H9 (cell line): ENCODE measurements at places on chromosomes 12 and 14. TPM values are rescaled to one million over a fixed set of nuclear protein-coding genes. Genes with fewer than 3 reads are reported as not detected.
A peak's percentile ranks its signal among the peaks of the same experiment; 100 is the strongest.

The KLRB1 gene
- total RNA-seq, result 0.15 TPM in 1 of 2 replicates, not detected in the other

DNA sequence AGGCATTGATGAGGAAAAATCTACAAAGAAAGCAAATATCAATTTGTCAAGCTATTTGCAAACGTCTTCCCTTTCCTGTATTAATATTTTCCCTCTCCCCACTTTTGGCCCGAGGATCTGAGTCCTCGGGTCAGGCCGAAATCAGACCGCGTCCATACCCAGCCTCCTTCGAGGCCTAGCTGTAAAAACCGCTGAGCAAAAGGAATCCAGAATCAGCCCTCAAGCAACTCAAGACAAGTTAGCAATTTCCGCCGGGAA is 353 bp upstream of the MAPK1IP1L start:
- no peaks in the 10 kb centered on the region for H3K27me3 ChIP-seq
- peak overlapping the region; percentile 95 for H3K4me3 ChIP-seq
- H3K27ac ChIP-seq, result peak overlapping the region; percentile 79
- DNase-seq, result no peak
- peaks cover 19% of the 10 kb centered on the region for H3K36me3 ChIP-seq

DNA sequence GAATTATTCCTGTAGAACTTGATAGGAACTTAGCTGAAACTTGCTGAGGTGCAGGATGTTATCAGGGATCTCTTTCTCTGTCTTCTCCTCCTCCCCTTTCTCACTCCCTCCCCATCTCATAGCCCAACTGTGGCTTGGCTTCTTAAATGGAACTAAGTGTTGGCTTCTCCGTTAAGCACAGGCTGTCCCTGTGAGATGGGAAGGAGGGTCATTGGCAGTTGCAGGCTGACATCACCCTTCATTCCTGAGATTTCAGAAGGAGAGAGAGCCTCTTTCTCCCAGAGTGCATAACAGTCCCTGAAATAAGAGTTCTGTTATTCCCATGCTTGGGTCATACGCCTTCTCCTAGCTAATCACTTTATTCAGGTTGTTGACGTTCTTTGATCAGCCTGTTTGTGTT is 162.0 kb downstream of the UNC79 start:
- DNase-seq, result no peak
- H3K27ac ChIP-seq, result no peak overlapping the region
- peaks cover 2% of the 10 kb centered on the region; the same call in 1 of the 2 replicates for H3K4me1 ChIP-seq
- H3K36me3 ChIP-seq, result peaks cover 5% of the 10 kb centered on the region; the same call in 1 of the 3 replicates

DNA sequence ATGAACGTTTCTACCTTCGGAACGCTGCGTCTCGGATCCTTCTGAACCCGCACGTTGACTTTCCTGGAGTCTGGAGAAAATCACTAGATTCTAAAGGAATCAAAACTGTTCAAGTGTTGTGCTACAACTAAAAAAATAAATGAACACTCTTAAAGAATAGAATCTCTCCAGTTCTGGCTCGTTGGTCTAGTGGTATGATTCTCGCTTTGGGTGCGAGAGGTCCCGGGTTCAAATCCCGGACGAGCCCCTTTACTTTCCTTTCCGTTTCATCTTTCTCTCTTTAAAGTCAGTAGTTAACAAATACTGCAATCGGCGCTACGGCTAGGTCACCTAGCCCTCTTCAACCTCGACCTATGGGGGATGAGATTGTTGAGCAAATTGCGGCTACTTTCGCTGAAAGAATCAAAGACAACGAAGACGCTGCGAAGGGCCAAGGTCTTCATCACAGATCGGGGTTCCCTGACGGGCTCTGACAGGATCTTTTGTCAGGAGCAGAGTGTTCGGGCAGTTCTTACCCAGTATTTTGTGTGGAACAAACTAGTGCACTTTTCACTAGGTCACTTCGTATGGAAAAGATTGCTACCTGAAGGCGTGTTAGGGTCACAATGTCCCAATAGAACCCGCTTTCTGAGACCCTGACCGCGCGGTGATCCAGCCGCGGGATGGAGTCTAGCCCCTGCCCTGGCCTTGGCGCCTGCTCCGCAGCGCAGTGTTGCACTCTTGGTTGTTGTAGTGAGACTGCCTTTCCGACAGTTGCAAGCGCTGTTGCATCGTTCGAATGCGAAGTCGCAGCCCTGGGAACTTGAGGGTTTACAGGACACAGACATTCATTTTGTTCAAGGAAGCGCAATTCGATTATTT is 8.4 kb downstream of the OR6S1 start:
- no peaks in the 10 kb centered on the region; the same call in 1 of the 2 replicates for H3K27me3 ChIP-seq
- no peaks in the 10 kb centered on the region for H3K4me1 ChIP-seq
- peak; percentile 92 for DNase-seq
- peak overlapping the region; percentile 2 for H3K27ac ChIP-seq
- no peaks in the 10 kb centered on the region; the same call in 2 of the 3 replicates for H3K36me3 ChIP-seq

The KRT72 gene
- total RNA-seq, result not detected in 2 replicates

DNA sequence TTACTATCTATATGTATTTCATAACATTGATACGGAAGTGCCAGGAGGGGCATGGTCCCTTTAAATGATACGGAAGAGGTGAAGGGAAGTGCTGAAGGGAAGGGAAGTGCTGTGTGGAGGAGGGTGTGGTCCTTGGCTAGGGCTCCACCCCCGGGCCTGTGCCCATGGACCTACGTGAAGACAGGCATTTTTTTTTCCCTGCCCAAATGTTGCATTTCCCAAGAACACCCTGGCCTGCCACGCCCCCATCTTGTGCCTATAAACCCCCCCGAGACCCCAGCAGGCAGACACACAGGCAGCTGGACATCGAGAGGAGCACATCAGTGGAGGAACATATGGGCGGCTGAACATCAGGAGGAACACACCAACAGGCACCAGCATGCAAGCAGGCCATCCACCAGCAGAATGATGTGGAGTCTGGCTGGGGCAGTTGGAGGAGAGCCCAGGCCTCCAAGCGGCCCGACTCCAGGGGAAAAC is 134.1 kb downstream of the SLC41A2 start:
- H3K36me3 ChIP-seq, result peaks cover 7% of the 10 kb centered on the region; the same call in 1 of the 3 replicates
- peak; percentile 29 for DNase-seq
- no peak overlapping the region for H3K4me3 ChIP-seq
- H3K4me1 ChIP-seq, result no peaks in the 10 kb centered on the region
- no peaks in the 10 kb centered on the region for H3K27me3 ChIP-seq
- H3K27ac ChIP-seq, result no peak overlapping the region

DNA sequence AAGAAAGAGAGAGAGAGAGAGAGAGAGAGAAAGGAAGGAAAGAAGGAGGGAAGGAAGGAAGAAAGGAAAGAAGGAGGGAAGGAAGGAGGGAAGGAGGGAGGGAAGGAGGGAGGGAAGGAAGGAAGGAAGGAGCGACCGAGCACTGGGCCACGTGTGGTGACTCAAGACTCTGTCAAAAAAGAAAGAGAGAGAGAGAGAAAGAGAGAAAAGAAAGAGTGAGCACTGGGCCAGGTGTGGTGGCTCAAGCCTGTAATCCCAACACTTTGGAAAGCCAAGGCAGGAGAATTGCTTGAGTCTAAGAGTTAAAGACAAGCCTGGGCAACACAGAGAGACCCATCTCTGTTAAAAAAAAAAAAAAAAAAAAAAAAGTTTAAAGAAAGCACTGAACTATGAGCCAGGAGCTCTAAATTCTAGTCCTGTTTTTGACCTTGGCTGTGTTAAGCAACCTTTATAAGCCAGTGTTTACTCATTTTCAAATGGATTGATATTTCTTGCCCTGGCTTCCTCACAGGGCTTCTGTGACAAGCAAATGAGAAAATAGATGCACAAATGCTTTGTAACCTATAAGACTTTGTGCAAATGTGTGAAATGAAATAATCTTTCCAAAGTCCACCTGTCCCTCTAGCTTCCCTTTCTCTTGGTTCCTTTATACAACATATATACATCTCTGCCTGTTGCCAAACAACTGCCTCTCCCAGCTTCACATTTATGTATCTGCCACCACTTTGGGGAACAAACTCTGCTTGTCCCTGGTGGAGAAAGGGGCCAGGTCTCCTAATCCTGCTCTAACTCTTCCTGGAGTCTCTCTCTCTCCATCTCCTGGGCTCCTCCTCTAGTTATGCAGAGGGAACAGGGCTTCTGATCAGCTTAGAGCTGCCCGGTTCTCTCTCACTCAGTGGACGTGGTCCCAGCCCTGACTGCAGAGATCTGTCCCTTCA is 16.1 kb upstream of the PLEKHG6 start:
- peaks cover 6% of the 10 kb centered on the region; the same call in 1 of the 2 replicates for H3K36me3 ChIP-seq
- H3K27me3 ChIP-seq, result no peaks in the 10 kb centered on the region
- no peak overlapping the region for H3K27ac ChIP-seq
- H3K4me3 ChIP-seq, result no peak overlapping the region

The LRRK2 gene
- total RNA-seq, result 0.11 and 0.17 TPM in 2 replicates

The FAM222A gene
- 2.8 and 3.2 TPM in 2 replicates for total RNA-seq

The GPRC5A gene
- 0.09 and 0.13 TPM in 2 replicates for total RNA-seq

DNA sequence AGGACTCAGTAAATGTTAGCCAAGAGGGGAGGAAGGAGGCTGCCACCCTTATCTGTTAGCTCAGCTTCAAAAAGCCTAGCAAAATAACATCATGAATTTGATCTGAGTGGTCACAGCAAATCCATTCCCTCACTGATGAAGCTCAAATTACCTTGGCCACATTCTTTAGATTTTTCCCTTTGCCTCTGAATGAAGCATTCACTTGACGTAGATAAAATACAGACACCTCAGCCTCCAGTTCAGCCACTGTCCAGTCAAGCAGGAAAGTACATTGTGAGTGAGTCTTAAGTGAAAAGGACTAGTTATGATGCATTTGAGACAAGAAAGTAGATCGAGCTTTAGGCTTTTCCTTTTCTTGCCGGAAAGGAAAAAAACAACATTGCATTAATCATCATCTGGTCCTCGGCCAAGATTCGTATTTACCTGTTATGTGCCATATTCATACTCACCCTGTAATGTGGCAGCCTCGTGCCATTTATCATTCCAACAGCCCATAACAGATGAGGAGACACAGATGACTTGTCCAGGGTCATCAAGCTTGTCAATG is 146.5 kb downstream of the ETV6 start:
- H3K4me3 ChIP-seq, result no peak overlapping the region
- H3K36me3 ChIP-seq, result no peaks in the 10 kb centered on the region
- no peaks in the 10 kb centered on the region for H3K27me3 ChIP-seq
- peaks cover 6% of the 10 kb centered on the region for H3K4me1 ChIP-seq

GRCh38 chr12:72388322-72388721 is 116.2 kb downstream of the TRHDE start:
- no peaks in the 10 kb centered on the region for H3K27me3 ChIP-seq
- no peak overlapping the region for H3K27ac ChIP-seq
- no peaks in the 10 kb centered on the region for H3K36me3 ChIP-seq
- no peak for DNase-seq

DNA sequence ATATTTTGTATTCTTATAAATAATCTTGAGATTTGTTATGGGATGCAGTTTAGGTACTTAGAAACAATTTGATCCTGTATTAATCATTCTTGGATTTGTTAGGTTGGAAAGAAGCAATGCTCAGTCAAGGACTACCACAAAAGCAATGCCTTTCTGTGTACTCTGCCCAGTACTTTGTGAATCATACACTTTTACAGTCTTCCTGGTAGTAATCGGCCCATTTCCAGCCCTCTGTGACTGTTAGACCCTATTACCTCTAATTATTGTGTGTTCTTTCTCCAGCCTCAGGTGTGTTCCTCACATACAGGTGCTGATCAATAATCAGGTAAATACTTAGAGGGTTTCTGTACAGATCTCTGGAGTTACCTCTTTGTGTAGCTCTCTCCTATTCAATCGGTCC is 609.0 kb downstream of the KCNH5 start:
- no peak overlapping the region for H3K27ac ChIP-seq
- peaks cover 60% of the 10 kb centered on the region for H3K36me3 ChIP-seq
- no peak for DNase-seq
- no peaks in the 10 kb centered on the region for H3K27me3 ChIP-seq
- H3K4me3 ChIP-seq, result no peak overlapping the region

- peak overlapping the region; percentile 66 for H3K27ac ChIP-seq
- no peak for DNase-seq
- peaks cover 3% of the 10 kb centered on the region for H3K4me1 ChIP-seq
- peaks cover 16% of the 10 kb centered on the region; the same call in 2 of the 3 replicates for H3K36me3 ChIP-seq
- no peak overlapping the region for H3K4me3 ChIP-seq
Observed at GRCh38 chr14:35398071-35398584, 6.4 kb downstream of the NFKBIA start.

GRCh38 chr12:27333403-27334009 is 870 bp downstream of the BMAL2 start:
- H3K4me3 ChIP-seq, result peak overlapping the region; percentile 81
- no peaks in the 10 kb centered on the region; the same call in none of the 2 replicates for H3K4me1 ChIP-seq
- H3K27ac ChIP-seq, result no peak overlapping the region

The SERPINA9 gene
- not detected in 2 replicates for total RNA-seq

The RASSF9 gene
- 0.04 TPM in 2 replicates for total RNA-seq

The SERPINA12 gene
- total RNA-seq, result not detected in 2 replicates

DNA sequence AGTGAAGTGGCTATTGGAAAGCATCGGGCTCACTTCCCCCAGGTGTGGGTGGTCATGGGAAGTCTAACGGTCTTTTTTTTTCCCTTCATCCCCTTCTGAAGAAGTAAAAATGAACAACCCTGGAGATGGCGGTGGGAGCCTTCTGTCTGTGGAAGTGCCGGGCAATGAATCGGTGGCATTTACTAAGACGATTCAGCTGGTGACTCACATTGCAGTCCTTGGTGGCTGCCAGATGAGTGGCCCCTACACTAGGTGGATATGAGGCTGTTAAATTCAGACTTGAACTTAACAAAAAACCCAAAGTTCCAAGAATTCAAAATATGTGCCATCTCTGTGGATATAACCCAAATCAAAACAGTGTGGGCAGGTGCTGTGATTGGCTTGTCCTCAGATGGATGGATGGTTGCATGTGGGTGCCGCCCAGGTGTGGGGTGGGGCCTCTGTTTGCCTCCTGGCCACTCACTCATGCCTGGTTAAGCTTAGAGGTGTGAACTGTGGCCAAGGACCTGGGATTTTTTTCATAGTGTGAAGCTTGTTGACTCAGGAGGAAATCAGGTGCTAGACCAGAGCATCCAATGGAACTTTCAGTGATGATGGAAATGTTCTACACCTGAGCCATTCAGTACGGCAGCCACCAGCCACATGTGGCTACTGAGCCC is 176.7 kb upstream of the NOS1 start:
- no peaks in the 10 kb centered on the region for H3K36me3 ChIP-seq
- DNase-seq, result no peak
- no peaks in the 10 kb centered on the region for H3K4me1 ChIP-seq
- H3K27ac ChIP-seq, result no peak overlapping the region
- no peak overlapping the region for H3K4me3 ChIP-seq

The USP15 gene
- total RNA-seq, result 35.3 and 36.0 TPM in 2 replicates

The GNB3 gene
- 17.3 and 20.0 TPM in 2 replicates for total RNA-seq

The KRT6C gene
- total RNA-seq, result not detected in 2 replicates

DNA sequence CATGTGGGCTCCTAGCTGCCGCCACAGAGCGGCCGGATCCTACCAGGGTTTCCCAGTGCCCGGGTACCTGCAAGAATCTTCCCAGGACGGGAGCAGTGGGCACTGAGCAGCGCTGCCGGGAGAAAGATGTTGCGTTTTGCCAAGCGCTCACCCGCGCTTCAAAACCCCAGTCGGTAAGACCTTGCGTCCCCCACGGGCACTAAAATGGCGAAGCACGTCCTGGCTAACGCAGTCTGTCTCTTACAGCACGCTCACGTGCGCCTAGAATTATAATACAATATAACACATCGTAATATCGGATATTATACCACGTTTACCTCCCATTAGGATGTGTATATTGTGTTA is 35.1 kb upstream of the TBX5 start:
- H3K27me3 ChIP-seq, result peaks cover 96% of the 10 kb centered on the region
- H3K4me3 ChIP-seq, result peak overlapping the region; percentile 25; the same call in 1 of the 3 replicates
- H3K4me1 ChIP-seq, result no peaks in the 10 kb centered on the region
- DNase-seq, result no peak
